ENCODE measurements at places on chromosomes 5 and 9.
A peak's percentile ranks its signal among the peaks of the same experiment; 100 is the strongest.

- no peak for DNase-seq
Observed at GRCh38 chr9:133581011-133581410, 28.2 kb downstream of the FAM163B start.

DNA sequence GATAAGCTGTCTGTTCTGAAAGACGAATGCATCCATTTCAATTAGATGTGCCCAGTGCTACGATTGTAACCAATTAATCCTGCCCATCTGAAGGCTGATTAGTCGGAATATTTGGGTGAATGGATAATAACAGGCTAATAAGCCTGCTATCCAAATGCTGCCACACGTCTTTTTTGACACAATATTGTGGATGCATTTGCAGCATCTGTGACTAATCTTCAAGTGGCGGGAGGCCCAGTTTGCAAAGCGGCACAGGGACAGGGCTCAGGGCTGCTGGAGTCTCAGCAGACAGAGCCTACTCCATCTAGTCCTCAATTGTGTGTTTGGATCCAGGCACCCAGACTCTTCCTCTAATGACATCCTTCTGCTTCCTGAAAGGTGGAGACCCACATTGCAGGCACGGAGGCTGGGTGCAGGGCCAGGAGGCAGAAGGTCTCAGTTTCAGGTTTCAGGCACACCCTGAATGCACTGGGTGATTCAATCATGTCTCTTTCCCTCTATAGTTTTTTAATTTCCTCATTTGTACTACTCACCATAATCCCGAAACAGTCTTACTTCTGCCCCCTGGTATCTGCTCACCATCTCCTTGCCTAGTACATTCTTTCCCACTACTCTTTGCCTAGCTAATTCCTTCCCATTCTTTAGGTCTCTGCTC, 169.6 kb downstream of the ASTN2 start:
- no peak for DNase-seq

DNA sequence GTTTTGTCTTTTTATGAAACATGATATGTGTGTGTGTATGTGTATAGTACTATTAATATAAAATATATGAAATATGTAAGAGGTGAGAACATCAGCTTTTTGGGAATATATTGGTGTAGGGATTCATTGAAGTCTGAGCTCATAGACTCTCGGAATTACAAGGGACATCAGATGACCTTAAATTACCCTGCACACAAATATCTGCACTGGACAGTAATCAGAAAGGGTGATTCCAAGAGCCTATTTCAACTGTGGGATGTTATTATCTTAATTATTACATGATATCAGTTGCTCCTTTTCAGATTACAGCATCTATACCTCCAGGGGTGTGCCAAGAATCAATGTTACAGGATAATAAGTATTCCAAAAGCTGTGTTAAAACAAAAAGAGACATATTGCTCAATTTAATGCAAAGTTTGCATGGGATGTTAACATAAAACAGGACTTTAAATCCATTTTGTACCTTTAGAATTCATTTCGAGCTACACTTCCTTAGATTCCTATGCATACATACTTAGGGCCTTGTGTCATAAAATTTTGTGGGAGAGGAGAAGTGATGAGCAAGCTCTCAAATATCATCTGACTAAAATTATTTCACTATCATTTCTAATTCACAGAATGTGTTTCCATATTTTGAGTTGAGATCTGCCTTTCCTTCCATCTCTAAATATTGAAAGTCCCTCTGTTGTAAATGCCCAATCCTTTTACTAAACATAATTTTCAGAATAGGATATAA, 365.2 kb downstream of the BRINP1 start:
- no peak for DNase-seq

DNA sequence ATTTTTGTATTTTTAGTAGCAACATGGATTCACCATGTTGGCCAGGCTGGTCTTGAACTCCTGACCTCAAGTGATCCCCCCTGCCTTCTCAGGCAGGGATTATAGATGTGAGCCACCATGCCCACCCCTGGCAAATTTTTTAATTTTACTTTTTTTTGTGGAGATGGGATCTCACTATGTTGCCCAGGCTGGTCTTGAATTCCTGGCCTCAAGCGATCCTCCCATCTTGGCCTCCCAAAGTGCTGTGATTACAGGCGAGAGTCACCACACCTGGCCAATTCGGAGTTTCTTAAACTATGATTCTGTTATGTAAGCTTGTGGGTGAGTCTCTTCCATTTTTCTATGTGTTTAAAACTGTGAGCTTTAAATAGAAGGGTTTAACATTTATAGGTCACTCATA, 27.6 kb downstream of the PCBD2 start:
- no peak for DNase-seq

DNA sequence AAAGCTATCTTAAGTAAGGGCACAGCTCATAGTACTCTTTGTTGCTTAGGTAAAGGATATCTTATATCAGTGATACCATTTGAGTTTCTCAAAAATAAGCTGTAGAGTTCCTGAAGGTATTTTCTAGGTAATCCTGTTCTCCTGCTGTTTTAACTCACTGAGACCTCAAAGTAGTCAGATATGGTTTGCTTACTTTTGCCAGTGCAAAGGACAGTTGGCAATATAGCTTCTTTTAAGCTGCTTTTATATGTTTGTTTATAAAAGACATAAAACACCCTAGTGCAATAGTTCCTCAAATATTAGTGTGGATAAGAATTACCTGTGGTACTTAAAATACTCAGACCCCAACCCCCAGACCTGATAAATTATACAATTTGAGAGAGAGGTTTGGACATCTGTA, 12.1 kb downstream of the NCBP1 start:
- DNase-seq: no peak

DNA sequence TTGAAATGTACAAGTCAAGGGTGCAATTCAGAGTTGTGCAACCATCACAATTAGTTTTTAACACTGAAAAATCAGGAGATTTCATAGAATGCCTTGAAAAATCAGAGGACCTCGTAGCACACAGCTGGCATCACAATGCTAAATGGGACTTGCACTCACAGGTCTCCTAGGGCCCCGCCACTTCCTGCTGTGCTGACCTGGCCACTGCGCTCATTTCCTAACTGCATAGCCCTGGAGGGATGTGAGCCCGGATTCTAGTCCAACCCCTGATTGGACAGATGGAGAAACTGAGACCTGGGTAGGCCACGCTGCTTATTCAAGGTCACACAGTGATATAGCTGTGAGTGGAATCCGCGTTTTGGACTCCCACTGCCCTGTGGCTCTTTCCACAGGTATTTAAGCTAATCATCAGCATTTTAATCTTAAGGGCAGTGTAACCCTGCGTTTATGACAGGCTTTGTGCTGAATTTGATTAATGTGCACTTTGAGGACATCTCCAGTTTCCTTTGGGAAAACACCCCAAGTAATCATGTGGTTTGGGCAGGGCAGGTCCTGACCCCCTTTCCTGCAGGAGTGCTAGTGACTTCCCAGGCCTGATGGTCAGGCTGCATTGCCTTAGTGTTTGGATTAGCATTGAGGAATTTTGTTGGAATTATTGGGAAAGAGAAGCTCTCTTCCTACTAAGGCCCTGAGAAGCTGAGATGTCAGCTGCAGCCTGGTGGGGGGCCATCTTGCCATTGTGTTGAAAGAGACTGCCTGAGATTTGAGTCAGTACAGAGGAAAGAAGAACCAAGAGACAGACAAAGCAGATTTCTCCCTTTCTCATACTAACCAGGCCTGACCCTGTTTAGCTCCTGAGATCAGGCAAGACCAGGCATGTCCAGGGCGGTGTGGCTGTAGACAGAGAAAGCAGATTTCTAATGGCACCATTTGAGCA, 36.2 kb downstream of the STC2 start:
- peak; percentile 54 for DNase-seq

DNA sequence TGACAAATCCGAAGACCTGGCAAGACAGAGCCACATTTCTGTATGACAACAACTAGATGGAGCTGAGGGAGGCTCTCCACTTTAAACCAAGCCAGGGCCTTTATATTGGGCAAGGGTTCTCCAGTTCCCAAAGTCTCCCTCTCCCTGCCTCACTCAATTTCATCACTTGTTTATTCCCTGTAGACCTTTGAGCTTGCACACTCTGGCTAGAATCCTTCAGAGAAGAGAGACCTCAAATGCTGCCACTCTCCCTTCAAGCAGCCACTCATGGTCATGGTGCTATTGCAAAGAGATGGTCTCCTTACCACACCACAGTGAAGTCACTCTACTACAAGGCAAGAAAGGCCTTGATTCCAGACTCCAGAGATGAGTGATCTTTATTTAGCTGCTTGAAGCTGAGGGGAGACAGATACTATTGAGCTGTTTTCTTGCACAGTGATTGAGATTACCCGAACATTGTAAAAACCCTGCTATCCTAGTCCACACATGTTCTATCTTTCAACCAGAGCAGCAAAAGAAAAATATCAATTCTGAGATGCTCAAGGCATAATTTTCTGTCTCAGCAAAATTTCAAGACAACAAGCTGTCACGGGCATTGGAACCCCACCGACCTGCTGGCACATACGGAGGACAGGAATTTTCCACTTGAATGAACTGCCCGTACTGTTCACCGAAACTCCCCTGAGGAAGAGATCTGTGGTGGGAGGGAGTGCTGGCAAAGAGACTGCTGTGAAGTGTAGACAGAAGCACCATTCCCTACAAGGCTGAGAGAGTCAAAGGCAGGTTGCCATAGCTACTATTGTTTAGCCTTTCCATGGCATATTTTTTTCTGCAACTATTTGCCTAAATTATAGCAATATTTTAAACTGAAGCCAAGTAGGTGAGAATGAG, 81.1 kb downstream of the CDO1 start:
- no peak for DNase-seq

DNA sequence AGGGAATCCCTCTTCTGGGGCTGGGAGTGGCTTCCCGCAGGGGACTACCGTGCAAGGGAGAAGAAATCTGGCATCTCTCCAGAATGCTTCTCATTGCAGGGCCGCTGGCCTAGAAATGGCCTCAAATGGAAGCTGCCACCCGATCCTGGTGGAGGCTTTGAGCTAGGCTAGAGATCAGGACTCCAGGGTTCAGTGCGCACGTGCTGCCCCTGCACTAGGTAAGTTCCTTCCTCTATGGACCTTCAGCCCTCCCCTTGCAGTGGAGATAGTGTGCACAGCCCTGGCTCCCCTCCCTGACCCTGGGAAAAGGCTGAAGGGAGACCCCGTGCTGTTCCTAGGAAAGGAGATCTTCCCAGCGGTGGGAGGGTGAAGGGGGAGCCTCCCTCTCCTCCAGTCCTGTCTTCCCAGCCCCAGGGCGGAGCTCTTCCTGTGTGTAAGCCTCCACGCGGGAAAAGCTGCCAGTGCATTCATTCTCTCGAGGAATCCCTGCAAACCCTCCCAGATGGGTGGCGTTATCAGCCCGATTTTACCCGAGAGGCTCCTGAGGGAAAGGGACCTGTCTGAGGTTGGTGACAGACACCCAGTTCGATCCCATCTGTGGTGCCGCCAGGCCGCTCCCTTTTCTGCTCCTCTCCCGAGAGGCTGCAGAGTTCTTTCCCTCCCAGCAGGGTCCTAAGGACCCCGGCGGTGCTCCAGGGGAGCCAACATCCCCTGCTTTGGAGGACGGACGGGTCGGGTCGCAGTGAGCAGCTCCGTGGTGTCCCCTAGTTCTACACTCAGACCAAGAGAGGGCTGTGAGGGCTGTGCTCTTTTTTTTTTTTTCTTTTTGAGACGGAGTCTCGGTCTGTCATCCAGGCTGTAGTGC, 1.4 kb upstream of the CERCAM start:
- DNase-seq: no peak

DNA sequence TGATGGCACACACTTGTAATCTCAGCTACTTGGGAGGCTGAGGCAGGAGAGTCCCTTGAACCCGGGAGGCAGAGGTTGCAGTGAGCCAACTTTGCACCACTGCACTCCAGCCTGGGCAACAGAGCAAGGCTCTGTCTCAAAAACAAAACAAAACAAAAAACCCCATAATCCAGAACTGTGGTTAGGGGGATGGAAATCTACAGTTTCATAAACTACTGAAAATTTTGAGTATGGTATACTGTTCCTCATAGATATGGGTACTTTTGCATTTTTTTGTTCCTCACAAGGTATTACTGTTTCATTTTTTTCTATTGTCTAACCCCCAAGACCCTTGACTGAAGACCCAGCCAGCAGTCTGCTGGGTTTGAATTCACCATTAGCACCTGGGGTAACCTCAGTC, 52.2 kb upstream of the MAP3K1 start:
- no peak for DNase-seq

GRCh38 chr9:71758785-71759184, 9.5 kb downstream of the CEMIP2 start:
- no peak for DNase-seq

GRCh38 chr5:181120761-181121160, 10.2 kb downstream of the OR2V1 start:
- DNase-seq: no peak

- peak; percentile 38 for DNase-seq
Observed at GRCh38 chr5:141605523-141606277, 13.1 kb downstream of the DIAPH1 start.

GRCh38 chr5:135069016-135069770, 35.2 kb upstream of the PITX1 start:
- DNase-seq: no peak

DNA sequence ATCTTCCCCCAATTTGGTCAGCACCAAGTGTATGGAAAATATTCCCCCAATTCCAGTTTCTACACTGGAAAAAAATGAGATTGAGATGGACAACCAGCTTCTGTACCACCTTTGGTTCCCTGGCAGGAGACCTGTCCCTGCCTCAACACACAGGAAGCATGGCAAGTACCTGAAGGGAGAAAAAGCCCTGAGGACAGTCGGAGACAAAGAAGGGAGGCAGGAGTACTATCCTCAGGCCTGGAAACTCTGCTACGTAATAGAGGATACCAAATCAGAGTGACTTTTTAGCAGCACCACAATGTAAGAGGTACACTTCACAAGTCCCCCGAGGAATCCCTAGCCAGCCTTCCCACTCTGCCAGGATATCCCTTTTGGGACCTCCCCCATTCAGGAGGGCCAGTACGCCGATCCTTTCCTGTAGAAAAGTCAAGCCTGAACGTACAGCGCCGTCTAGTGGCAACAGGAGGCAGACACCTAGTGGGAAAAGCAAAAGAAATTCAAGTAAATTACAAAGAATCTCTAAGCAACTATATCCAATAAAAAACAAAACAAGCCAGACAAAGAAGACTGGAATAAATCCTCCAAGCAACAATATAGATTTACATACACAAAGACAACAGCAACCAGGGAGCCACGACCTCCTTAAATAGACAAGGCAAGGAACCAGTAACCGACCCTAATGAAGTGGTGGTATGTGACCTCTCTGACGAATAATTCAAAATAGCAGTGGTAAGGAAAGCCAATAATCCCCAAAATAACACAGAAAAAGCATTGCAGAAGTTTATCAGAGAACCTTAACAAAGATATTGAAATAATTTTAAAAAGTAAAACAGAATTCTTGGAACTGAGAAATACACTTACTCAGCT, 63.3 kb upstream of the SLCO6A1 start:
- peak; percentile 19 for DNase-seq

- DNase-seq: no peak
Observed at GRCh38 chr5:10461904-10462555, 20.4 kb downstream of the ROPN1L start.

All from astrocyte of the spinal cord (primary cell).